B cell (primary cell): ENCODE measurements at places on chromosomes 11 and 22. TPM values are rescaled to one million over a fixed set of nuclear protein-coding genes. Genes with fewer than 3 reads are reported as not detected.

DNA sequence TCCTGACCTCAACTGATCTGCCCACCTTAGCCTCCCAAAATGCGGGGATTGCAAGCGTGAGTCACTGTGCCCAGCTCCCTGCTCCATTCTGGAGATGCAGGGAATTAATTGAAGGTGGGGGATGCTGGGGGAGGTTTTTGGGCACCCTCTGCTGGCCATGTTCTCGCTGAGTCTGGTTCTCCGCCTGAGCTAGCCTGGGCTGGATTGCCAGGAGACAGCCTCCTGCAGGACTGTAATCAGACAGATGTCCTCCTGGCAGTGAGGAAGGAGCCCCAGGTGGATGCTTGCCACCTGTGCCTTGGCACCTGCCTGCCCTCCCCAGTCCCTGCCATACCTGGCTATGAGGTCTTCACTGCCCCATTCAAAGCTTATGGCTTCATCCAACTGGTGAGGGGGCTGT lies 5.4 kb downstream of the MTFP1 start:
- H3K4me3 ChIP-seq: no peak overlapping the region
- H3K4me1 ChIP-seq: peaks cover 13% of the 10 kb centered on the region
- H3K36me3 ChIP-seq: no peaks in the 10 kb centered on the region
- no peaks in the 10 kb centered on the region for H3K27me3 ChIP-seq
- DNase-seq: no peak

DNA sequence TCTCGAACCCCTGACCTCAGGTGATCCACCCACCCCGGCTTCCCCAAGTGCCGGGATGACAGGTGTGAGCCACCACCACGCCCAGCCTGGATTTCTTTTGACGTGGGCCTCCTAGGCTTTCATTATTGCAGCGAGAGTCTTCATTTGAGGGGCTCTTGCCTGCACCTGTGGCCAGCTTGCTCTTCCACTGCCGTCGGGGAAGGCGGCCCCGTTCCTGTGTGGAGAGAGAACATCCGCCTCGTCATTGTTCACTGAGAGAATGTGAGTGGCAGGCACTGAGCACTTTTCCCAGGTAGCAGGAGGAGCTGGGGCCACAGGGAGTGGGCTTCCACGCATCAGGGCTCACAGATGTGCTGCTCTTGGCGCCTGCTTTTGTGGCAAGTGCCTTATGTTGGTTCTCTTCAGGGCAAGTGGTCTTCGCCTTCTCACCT lies 365.0 kb downstream of the TBC1D22A start:
- DNase-seq: no peak
- H3K27me3 ChIP-seq: no peaks in the 10 kb centered on the region
- H3K36me3 ChIP-seq: peaks cover 17% of the 10 kb centered on the region
- no peaks in the 10 kb centered on the region for H3K4me1 ChIP-seq
- H3K27ac ChIP-seq: no peak overlapping the region

ARSA gene
- total RNA-seq: 77.1 and 82.0 TPM in 2 replicates

DNA sequence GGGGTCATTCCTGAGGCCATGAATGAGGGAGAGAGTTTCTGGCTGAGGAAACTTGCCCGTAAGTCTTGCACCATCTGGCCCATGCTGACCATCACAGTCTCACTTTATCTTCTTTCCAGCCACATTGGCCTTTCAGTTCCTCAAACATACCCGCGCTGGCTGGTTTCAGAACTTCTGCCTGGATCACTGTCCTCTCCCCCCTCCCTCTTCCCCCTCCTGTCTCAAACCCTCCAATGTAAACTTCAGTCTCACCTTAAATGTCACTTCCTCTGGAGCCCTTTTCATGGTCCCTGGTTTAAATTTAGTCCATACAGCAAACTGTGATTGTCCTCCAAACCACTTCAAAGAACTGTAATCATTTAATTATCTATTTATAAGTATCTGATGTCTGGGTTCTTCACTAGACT lies 3.7 kb upstream of the TMEM109 start:
- peaks cover 51% of the 10 kb centered on the region for H3K4me1 ChIP-seq
- H3K4me3 ChIP-seq: no peak overlapping the region
- H3K27me3 ChIP-seq: no peaks in the 10 kb centered on the region
- peak overlapping the region; percentile 79 for H3K27ac ChIP-seq
- DNase-seq: peak; percentile 86

DNA sequence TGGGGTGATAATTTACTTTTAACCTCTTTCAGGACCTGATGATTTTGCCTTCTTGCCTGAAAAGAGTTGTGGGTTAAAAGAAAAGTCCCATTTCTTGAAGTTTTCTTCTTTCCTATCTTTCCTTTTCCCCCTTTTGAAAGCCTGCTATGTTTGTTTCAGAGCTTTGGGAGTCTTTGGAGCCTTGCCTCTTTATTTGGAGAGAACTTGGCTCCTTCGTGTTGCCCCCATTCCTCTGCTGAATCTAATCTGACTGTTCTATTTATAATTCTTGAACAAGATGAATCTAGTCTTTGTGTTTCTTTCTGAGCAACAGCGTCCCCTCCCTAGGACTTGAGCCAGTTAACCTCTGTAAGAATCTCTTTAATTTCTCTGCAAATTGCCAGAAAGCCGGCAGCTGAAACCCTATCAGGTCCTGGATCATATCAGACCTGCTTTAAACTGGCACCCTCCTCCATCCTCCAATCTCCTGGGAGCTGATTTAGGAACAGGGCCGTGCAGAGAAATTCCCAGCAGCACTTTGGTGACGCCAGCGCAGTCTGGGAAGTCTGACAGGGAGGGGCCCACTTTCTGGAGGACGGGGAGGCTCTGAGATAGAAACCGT lies 289.1 kb upstream of the SORL1-AS1 start:
- H3K27ac ChIP-seq: no peak overlapping the region
- H3K4me3 ChIP-seq: no peak overlapping the region
- no peaks in the 10 kb centered on the region for H3K4me1 ChIP-seq
- no peaks in the 10 kb centered on the region for H3K36me3 ChIP-seq
- H3K27me3 ChIP-seq: no peaks in the 10 kb centered on the region
- no peak for DNase-seq

GRCh38 chr11:10770626-10771254 lies 19.7 kb downstream of the CTR9 start:
- no peak overlapping the region for H3K4me3 ChIP-seq
- no peaks in the 10 kb centered on the region for H3K4me1 ChIP-seq
- H3K27me3 ChIP-seq: no peaks in the 10 kb centered on the region
- peak; percentile 39 for DNase-seq
